ENCODE measurements at places on chromosomes 2 and 18.

DNA sequence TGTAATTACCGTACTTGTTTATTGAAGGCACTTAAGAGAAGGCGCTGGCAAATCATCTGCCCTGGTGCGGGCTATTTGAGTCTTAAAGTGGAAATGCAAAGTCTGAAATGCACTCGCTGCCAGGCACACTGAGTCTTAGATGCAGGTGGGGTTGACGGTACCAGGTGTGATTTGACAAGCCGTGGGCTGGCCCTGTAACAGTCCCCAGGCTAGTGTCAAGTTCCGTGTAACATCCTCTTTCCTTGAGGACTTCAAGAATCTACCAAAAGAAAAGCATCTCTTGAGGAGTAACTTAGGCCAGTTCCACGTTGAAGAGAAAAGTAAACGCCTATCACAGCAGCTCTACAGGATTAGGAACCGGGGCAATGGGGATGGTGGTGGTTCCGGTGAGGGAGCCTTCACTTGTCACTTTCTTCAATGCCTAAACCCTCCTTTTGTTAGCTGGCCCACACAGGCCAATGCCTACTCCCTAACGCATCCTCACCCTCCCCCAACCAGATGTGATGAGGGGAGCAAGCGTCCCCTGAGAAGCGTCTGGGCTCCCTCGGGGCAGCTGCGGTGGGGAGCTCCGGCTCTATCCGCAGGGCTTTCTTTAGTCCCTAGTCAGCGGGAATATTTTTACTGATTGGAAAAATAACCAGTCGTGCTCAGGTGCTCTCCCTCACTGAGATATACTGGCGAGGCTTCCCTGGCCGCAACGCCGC, 1.5 kb upstream of the UGP2 start:
- no peak for DNase-seq

DNA sequence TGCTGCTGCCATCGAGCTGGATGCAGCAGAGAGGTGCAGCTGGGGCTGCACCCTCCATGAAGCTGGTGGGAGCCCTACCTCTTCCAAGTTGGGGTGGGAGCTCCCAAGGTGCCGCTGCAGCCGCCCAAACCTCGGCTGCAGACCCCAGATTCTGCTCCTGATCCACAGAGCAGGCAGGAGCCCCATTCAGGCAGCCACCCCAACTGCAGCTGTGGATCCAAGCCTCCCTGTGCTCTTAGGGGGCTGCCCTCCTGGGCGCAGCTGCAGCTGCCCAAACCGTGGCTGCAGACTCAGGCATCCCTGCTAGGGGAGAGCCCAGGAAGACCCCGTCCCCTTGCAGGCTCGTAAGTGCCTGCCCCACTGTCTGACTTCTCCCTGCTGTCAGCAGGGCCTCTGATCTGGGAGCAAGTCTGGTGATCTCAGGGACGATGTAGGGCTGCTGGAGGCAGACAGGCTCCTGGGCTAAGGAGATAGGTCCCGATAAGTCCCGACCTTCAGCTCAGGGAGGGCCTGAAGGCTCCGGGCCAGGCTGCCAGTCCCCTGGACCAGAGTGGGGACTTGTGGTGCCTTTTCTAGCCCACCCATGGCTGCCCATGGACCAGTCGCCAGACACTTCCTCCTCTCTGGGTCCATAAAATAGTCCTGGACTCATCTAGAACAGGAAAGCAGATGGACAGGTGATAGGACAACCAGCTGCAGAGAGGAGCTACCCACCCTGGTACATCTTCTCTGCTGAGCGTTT, 767.1 kb upstream of the CDH7 start:
- DNase-seq = no peak

- no peak for DNase-seq
Observed at GRCh38 chr2:40751981-40752380, 300.1 kb upstream of the SLC8A1 start.

DNA sequence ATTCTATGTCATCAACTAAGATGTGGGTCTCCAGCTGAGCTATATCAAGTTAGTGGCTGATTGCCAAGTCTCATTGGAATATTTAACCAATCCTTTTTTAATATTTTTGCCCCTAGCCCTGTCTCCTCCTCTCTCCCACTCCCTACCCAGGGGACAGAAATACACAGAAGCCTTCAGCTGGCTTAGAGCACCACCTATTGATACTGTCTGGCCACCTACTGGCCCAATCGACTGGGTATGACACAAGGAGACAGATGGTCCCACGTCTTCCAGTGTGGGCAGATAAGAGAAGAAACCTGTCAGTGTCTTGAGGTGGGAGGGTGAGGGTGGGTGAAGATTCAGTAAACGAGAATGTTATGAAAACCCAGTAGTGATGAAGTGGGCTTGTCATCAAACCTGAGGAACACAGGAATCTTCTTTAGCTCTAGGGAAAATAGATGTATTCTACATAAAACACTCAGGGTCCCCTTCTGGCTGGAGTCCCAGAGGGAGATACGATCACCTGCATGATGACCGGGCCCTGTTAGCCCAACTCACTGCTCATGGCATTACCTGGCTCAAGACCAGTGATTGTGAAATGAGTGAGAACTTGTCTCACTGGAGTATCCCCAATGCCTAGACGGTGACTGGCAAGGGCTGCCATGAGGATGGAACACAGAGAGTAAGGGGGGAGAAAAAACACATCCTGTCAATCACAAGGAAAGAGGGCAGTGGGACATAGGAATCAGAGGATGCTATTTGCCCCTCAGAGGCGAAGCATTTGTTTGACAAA, 26.7 kb downstream of the POLR1A start:
- peak; percentile 19 for DNase-seq

GRCh38 chr2:204505946-204506345, 39.3 kb upstream of the PARD3B start:
- peak; percentile 29 for DNase-seq

GRCh38 chr2:99949963-99950362, 192.4 kb downstream of the AFF3 start:
- DNase-seq = no peak

DNA sequence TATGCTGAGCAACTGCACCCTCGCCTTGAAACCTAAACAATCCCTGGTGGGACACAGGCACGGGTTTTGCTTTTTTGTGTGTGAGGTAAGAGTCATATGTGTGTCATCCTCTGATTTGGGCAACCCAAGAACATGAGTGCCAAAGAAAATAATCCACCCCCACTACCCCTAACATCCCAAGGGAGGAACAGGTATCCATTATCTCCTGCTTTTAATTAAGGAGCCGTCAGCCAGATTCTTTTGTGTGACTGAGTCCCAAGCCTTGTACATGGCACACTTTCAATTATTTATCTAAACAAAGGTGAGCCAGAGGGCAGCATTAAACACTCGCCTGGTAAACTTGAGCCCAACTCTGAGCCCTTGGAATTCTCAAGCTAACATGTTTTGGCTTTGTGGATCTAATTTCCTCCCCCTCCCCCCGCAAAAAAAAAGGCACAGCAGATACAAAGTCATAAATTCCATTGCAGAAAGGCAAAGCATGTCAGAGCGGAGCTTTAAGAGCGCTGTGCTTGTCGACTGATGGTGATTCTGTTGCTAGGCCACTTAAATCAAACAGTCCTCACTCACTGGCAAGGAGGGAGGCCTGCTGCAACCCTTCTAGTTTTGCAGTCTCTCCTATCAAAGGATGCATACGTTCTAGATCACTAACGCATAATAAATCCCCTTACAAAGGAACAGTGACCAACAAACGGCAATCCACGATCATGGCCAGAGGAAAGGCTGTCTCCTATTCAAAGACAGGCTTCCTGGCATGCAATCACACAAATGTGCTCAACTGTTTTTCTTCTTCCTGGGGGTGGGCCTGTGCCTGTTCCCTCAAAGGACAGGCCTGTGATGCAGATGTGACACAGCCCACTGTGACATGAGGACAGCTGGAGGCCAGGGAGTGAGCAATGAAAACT, 143.5 kb upstream of the LMAN1 start:
- DNase-seq = peak; percentile 62

DNA sequence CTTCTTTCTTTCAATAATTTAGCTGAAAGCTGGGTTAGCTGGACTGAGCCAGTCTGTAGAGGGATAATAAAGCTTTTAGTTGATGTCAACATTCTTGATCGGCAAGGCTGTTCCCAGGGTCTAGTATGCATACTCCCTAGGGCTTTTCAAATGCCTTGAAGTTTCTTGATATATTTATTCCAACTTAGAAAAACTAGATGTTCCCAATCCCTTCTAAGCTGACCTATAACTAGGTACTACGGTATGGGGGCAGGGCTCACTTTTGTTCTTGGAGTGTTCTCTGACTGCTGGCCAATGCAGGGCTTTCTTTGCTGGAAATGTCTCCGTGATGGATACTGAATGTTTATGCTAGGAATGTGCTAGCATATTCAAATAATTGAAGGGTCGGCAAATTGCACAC, 258.6 kb upstream of the TANK start:
- DNase-seq = no peak

GRCh38 chr2:223930103-223930976, 14.8 kb downstream of the WDFY1 start:
- peak; percentile 53 for DNase-seq

DNA sequence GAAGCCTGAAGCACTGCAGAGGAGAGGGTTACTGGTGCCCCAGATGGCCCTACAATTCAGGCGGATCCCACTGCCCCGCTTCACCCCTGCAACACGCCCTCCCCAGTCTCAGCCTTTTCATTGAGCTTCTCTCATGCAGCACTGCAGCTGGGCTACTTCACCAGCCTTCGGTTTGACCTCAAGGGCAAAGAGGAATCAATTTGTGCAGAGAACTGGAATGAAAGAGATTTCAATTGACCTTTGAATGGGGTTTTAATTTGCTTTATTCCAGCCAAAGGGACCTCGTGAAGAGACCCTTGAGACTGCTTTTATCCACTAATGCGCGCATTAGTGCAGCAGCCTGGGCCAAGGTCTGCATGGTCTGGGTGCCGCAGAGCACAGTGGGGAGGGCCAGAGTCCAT, 8.8 kb upstream of the POMC start:
- DNase-seq = no peak

DNA sequence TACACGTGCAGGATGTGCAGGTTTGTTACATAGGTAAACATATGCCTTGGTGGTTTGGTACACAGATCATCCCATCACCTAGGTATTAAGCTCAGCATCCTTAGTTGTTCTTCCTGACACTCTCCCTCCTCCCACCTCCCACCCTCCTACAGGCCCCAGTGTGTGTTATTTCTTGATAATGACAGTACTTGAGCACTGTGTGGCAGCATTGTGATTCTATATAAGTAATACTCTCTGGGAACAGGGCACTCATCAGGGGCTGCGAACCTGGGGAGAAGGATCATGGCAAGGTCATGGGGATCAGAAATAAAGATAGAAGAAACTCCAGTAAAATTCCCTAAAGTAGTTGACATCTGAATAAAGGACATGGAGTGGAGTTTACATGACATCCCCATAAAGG, 1256.2 kb upstream of the CRIM1 start:
- no peak for DNase-seq

DNA sequence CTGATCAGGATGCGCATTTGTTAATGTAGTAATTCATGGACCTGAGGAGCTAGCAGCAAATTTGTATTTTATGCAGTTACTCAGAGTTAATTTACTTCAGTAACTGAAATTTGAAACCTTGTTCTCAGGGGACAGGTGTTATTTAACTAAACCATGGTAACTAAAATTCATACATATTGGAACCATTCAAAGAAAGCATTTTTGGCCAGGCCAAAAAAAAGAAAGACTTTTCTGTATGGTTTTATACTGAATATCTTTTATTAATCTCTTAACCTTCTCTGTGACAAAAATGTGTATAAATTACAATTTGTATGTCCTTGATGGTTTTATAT, 4.4 kb upstream of the KLHL23 start:
- no peak for DNase-seq

GRCh38 chr2:70775141-70775540, 7.1 kb upstream of the ADD2 start:
- DNase-seq = no peak

- DNase-seq = no peak
Observed at GRCh38 chr2:191983186-191983585, 136.3 kb upstream of the CAVIN2 start.

- DNase-seq = no peak
Observed at GRCh38 chr2:168182550-168183249, 64.7 kb downstream of the STK39 start.

- no peak for DNase-seq
Observed at GRCh38 chr18:33578518-33579348, 714 bp downstream of the ASXL3 start.

- no peak for DNase-seq
Observed at GRCh38 chr2:45263147-45263546, 253.9 kb upstream of the SIX2 start.

GRCh38 chr2:107585851-107586250, 240.8 kb upstream of the RGPD4 start:
- no peak for DNase-seq

DNA sequence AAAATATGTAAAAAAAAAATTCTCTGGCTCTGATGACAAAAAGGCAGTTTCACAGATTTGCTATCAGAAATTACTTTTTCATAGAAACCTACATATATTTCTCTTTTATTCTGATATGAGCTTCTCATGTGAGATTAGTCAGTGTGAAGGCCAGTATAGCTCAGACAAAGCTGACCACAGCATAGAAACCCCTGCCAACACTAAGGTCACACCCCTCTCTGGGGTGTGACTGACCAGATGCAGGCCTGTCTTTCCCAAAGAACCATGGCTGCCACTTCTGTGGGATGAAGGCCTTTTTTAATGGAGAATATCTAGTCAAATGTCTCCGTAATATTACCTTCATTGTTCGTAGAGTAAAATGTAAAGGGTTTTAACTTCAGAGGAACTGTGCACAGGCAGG, 330.3 kb upstream of the KCNJ3 start:
- no peak for DNase-seq

- no peak for DNase-seq
Observed at GRCh38 chr2:219323434-219323833, 9.1 kb downstream of the RESP18 start.

DNA sequence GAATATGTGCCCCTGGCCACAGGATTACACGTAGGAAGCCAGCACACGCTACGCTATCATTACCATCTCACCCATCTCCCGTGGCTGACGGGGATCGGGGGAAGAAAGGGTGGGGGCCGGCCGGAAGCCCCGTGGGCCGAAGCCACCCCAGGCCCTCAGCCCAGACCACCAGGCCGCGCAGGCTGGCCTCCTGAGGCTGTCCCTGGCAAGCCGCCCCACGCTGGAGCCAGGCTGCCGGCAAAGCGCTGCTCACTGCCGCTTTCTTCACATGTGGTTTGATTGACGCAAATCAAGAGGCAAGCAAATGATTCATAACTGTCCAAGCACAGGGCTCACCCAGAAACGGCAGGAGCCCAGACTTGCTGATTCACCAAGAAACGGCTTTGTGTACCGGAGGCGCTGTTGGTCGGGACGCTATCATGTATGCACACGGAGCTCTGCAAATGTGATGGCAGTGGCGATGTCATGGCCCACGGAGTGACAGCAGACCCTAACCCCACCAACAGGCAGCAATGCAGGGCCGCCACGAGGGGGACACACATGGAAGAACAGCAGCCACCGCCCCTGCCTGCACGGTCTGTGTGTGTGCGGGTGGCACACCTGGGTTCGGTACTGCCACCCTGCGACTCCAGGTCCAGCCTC, 125.7 kb downstream of the HDAC4 start:
- DNase-seq = peak; percentile 96

GRCh38 chr2:111896576-111896975, 1.8 kb upstream of the MERTK start:
- DNase-seq = no peak

GRCh38 chr2:133040170-133040569, 370.2 kb upstream of the LYPD1 start:
- peak; percentile 56 for DNase-seq

- DNase-seq = no peak
Observed at GRCh38 chr2:220590476-220590875, 963.0 kb downstream of the SLC4A3 start.

Data from H4 (cell line).